Activated T-helper 1 cell treated with anti-CD3 and anti-CD28 coated beads, Interleukin-12 subunit alpha, Interleukin-12 subunit beta, Interleukin-2, Interleukin-4 antibody, amounts not matched to agents 30 ng/mL and 10 ng/mL and 1 ng/mL, durations not matched to agents 14 hours and 24 hours and 36 hours (primary cell): ENCODE measurements at places on chromosomes 12 and 14. TPM values are rescaled to one million over a fixed set of nuclear protein-coding genes. Genes with fewer than 3 reads are reported as not detected.

Gene TIGAR
- 14.4 TPM in 2 replicates for total RNA-seq

Gene GPR65
- 8.0 and 8.2 TPM in 2 replicates for total RNA-seq

Gene SYCP3
- 0.44 TPM in 2 replicates for total RNA-seq

Gene LIN7A
- 1.5 and 2.1 TPM in 2 replicates for total RNA-seq

Gene SLC41A2
- 16.4 and 19.0 TPM in 2 replicates for total RNA-seq

Gene MDM1
- 26.8 and 29.9 TPM in 2 replicates for total RNA-seq

Gene SLC5A8
- not detected in 2 replicates for total RNA-seq

Gene RASSF9
- not detected in 2 replicates for total RNA-seq

Gene RNASE3
- total RNA-seq = not detected in 2 replicates

Gene SIX6
- not detected in 2 replicates for total RNA-seq

Gene SLC7A7
- 0.61 TPM in 1 of 2 replicates, not detected in the other for total RNA-seq
